ENCODE measurements at places on chromosomes 4 and X. TPM values are rescaled to one million over a fixed set of nuclear protein-coding genes. Genes with fewer than 3 reads are reported as not detected.

GRCh38 chr4:153759407-153760316 is at the start of gene RNF175:
Gene RNF175 (minus strand): TSS chr4:153760024. CDS start chr4:153759862, 162 bp downstream.
- peak within 1 kb of the TSS; percentile 56 for H3K4me3 ChIP-seq
- H3K36me3 ChIP-seq, result no peaks in the 10 kb centered on the region
- H3K27me3 ChIP-seq, result peaks cover 50% of the 10 kb centered on the region
- no peak within 1 kb of the TSS for H3K27ac ChIP-seq

GRCh38 chr4:36325499-36325898 is 44.1 kb downstream of the DTHD1 start:
- no peaks in the 10 kb centered on the region for H3K4me1 ChIP-seq
- no peak overlapping the region for H3K4me3 ChIP-seq
- no peaks in the 10 kb centered on the region for H3K36me3 ChIP-seq
- DNase-seq, result no peak
- no peaks in the 10 kb centered on the region for H3K27me3 ChIP-seq

DNA sequence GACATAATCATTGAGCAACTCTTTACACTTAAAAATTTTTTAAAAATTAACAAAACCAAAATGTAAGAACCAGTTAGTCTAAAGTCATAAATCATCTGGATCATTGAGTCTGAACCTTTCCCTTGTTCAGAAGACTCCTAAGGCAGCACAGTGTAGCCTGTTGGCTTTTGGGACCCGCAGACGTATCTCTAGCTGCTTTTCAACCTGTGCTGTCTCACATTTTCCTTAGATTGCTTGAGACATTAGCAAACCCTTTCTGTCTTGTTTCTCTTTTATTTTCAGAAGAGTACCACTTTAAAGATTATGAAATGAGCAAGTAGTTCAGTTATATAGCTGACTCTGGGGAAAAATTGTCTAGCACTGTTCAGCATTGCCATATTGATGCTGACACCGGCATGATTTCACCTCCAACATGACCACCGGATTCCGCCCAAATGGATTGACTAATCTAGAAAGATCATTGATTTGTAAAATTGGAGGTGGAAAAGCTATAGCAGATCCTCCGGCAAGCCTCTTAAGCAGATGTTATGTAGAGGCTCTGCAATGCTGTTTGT is 8.9 kb downstream of the TCEANC start:
- no peak for DNase-seq
- no peaks in the 10 kb centered on the region for H3K27me3 ChIP-seq
- H3K36me3 ChIP-seq, result no peaks in the 10 kb centered on the region
- no peaks in the 10 kb centered on the region for H3K4me1 ChIP-seq
- H3K4me3 ChIP-seq, result peak overlapping the region; percentile 15

GRCh38 chrX:7252013-7252610 is 104.2 kb upstream of the PUDP start:
- H3K27me3 ChIP-seq, result no peaks in the 10 kb centered on the region
- peak; percentile 87 for DNase-seq
- H3K27ac ChIP-seq, result peak overlapping the region; percentile 74
- no peaks in the 10 kb centered on the region for H3K4me1 ChIP-seq
- H3K4me3 ChIP-seq, result no peak overlapping the region

GRCh38 chr4:77805840-77806239 is 13.3 kb downstream of the CNOT6L start:
- H3K4me1 ChIP-seq, result peaks cover 62% of the 10 kb centered on the region
- H3K27ac ChIP-seq, result no peak overlapping the region
- H3K36me3 ChIP-seq, result no peaks in the 10 kb centered on the region
- no peaks in the 10 kb centered on the region for H3K27me3 ChIP-seq

DNA sequence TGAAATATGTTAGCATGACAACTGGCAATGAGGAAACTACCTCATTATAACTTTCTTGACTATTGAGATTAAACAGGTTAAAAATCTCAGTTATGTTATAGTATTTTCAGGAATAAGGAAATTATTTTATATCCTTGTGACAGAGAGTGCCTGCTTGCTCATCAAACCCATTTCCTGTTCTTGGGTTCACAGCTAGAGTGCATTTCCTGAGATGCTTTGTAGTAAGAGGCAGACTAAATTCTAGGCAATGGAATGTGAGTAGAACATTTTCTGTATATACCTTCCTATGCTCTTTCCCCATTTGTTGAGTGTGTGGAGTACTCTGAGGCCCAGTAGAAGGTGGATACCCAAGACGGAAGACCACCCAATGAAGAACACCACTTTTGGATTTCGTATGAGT is 96.9 kb upstream of the CASK start:
- H3K27ac ChIP-seq, result no peak overlapping the region
- no peak overlapping the region for H3K4me3 ChIP-seq
- H3K4me1 ChIP-seq, result no peaks in the 10 kb centered on the region
- no peaks in the 10 kb centered on the region for H3K27me3 ChIP-seq
- no peaks in the 10 kb centered on the region for H3K36me3 ChIP-seq

GRCh38 chr4:182862141-182862875 is 54.9 kb downstream of the DCTD start:
- H3K4me1 ChIP-seq, result peaks cover 23% of the 10 kb centered on the region
- DNase-seq, result peak; percentile 76
- no peak overlapping the region for H3K4me3 ChIP-seq
- peak overlapping the region; percentile 79 for H3K27ac ChIP-seq

GRCh38 chr4:139241086-139241783 is 38.8 kb downstream of the MGARP start:
- peaks cover 17% of the 10 kb centered on the region for H3K4me1 ChIP-seq
- H3K36me3 ChIP-seq, result no peaks in the 10 kb centered on the region
- no peak overlapping the region for H3K27ac ChIP-seq
- no peaks in the 10 kb centered on the region for H3K27me3 ChIP-seq

- no peak overlapping the region for H3K27ac ChIP-seq
- H3K4me1 ChIP-seq, result no peaks in the 10 kb centered on the region
- DNase-seq, result no peak
- H3K36me3 ChIP-seq, result peaks cover 15% of the 10 kb centered on the region
- no peaks in the 10 kb centered on the region for H3K27me3 ChIP-seq
Observed at GRCh38 chrX:2351999-2352995, 148.5 kb downstream of the DHRSX start.

- H3K4me3 ChIP-seq, result no peak overlapping the region
- H3K27me3 ChIP-seq, result no peaks in the 10 kb centered on the region
- no peaks in the 10 kb centered on the region for H3K4me1 ChIP-seq
- DNase-seq, result no peak
Observed at GRCh38 chr4:93657527-93657926, 171.0 kb upstream of the ATOH1 start.

GRCh38 chr4:139863531-139863930 is 197.9 kb downstream of the MGST2 start:
- no peak overlapping the region for H3K27ac ChIP-seq
- no peak for DNase-seq
- no peak overlapping the region for H3K4me3 ChIP-seq
- peaks cover 5% of the 10 kb centered on the region for H3K4me1 ChIP-seq
- no peaks in the 10 kb centered on the region for H3K36me3 ChIP-seq

DNA sequence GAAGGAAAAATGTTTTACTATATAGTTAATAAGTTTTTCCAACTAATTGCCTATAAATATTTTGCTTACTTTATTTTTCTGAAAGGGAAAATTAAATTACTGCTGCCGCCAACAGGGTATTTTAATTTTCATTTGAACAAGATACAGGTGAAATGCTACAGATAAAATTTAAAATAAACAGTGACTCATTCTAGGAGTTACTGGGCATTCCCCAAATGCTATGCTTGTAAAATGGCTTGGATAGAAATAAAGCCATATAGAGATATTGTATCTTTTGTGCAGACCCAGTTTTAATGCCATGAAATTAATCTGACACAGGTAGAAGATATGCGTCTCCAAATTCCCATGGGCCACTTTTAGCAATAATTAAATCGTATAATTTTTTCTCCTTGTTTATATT is 144.5 kb downstream of the NAP1L3 start:
- H3K27ac ChIP-seq, result no peak overlapping the region
- H3K4me1 ChIP-seq, result no peaks in the 10 kb centered on the region
- no peaks in the 10 kb centered on the region for H3K36me3 ChIP-seq
- no peaks in the 10 kb centered on the region for H3K27me3 ChIP-seq
- no peak for DNase-seq

DNA sequence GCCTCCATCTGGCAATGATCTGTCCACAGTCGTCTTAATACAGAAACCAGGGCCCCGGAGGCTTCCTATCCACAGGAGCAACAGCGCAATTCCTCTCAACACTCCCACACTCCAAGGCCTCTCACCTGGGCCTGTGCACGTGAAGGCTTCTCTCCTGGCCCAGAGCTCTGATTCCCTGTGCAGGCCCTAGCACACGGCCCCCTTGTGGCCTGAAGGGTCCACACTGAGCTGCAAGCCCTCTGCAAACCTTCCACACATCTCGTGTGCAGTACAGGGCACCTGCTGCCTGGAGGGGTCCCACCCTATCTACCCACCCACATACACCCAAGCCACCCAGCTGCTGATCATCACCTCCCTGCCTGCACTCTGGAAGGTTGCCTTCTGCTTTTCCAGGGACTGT is 150.1 kb upstream of the NUDT10 start:
- no peak overlapping the region for H3K27ac ChIP-seq
- no peak for DNase-seq
- H3K4me3 ChIP-seq, result no peak overlapping the region
- H3K27me3 ChIP-seq, result peaks cover 3% of the 10 kb centered on the region
- H3K36me3 ChIP-seq, result no peaks in the 10 kb centered on the region
- no peaks in the 10 kb centered on the region for H3K4me1 ChIP-seq

PALLD gene
- 204 TPM for total RNA-seq

ITM2A gene
- 9.9 TPM for total RNA-seq

ATOH1 gene
- not detected for total RNA-seq

MAGEC1 gene
- not detected for total RNA-seq

MCF2 gene
- 0.37 TPM for total RNA-seq

ZRSR2 gene
- total RNA-seq, result 22.0 TPM

BDH2 gene
- 3.5 TPM for total RNA-seq

FAM120C gene
- total RNA-seq, result 23.9 TPM

Measured in stomach (tissue), 19 donors.